AG09309 (cell line): ENCODE measurements at places on chromosomes 2 and 18.

DNA sequence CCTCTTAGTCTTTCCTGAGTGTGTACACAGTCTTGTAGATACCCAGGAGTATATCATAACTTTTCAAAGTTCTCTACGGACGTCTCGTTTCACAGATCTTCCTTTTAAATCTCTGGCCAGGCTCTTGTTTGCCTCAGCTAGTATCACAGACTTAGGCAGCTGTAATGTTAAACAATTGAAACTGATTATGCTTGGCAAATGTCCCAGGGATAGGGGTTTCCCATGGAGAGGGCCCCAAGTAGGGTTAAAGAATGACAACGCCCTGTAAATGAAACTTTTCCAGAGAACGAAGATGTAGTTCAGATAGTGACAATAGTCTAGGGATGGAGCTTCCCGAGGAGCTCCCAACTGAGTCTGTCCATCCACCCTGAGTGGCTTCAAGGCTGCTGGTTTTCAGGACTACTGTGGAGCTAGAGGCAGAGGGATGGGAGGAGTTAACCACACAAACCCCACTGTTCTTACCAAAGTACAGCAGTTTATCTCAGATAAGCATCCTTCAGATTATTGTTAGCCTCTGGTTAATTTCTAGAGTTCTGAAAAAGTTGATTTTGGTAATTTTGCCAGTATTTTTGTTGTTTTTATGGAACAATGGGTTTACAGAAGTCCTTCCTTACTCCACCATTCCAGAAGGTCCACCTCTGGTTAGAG lies 9.1 kb downstream of the NEURL3 start:
- DNase-seq = no peak

DNA sequence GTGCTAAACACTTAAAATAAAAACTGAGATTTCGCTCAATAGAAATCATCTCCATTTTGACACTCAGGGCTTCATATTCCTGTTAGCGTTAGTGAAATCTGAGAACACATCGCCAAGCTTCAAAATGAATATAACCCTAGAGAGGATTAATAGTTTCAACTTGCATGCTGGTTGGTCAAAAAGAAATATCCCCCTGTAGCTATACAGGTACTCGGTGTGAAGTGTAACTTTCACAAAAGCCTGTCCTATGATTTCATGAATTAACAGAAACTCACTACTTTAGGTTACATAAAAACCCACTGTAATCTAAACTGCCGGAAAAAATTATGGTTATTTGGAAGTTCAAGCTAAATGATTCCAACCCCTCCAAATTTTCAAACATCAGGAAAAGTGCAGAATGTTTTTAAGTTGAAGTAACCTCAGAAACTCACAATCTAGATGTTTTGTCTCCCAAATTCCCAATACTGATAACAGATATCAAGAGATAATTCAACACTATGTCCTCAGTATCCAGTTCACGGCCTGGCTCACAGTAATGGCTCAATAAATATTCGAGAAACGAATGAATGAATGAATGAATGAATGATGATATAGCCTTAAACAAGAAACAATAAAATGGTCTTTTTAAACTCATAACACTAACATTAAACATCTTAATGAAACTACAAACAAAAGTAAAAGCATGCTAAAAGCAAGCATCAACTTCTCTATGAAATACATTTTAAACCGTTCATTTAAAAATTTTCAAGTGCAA lies 2.5 kb downstream of the TLK1 start:
- DNase-seq = no peak

DNA sequence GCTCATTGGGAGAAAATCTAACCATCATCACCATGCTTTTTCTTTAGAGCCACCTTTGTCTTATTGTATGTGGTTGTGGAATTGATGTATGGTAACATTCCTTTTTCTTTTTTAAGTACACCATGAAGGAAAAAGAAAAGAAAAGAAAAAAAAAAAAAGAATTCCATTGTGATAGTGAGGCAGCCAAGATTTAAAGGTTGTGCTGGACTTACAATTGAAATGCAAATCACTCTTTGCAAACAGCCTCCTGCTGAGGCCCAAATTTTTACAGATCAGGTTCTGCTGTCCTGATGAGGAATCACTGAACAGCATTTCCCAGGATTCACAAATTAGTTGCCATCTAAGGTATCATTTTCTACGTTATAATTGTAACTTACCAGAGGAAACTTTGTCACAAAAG lies 1101.0 kb upstream of the FANCL start:
- DNase-seq = no peak

- no peak for DNase-seq
Observed at GRCh38 chr2:186822323-186822722, 26.6 kb downstream of the ZSWIM2 start.

- DNase-seq = no peak
Observed at GRCh38 chr2:74029714-74030397, 45.1 kb downstream of the TET3 start.

DNA sequence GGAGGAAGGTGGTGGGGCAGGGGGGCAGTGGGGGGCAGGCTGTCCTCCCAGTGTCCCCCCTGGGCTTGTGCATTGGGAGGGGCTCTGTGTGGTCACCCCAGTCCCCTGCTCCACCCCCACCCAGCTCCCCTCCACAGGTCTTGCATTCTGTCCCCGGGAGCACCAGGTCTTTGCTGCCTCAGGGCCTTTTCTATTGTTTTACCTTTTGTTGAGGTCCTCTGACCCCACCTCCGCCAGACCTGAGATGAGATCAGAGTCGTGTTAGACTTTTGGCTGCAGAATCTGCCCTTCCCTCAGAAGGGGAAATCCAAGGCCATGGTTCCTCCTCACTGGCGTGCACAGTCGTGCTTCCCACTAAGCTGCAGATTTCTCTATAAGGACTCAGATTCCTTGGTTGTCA lies 20.8 kb downstream of the ATG4B start:
- DNase-seq = no peak

DNA sequence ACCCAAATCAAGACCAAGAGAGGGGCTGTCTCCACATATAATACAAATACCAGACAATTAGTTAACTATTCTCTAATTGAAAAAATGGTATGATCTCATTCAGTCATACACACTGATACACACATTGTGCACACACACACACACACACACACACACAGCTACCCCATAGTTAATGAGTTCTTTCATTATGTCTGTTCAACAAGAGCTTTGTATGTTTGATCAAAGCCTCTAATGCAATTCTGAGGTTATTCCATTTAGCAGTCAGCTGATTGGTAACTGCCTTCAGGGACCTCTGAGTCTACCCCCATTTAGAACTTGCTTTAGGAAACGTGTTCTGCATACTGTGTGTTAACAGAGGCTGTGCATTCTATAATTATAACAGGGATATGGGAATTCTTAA lies 741.4 kb upstream of the LRRTM4 start:
- DNase-seq = no peak

GRCh38 chr18:77132369-77133050 lies at the start of gene MBP:
Gene MBP, minus strand, starts transcription at chr18:77132783. Its CDS starts 27,522 bp downstream, at chr18:77105261.
- no peak for DNase-seq

GRCh38 chr2:31107591-31108300 lies 30.5 kb downstream of the GALNT14 start:
- no peak for DNase-seq

- DNase-seq = no peak
Observed at GRCh38 chr2:181632733-181633401, 24.0 kb downstream of the CERKL start.

DNA sequence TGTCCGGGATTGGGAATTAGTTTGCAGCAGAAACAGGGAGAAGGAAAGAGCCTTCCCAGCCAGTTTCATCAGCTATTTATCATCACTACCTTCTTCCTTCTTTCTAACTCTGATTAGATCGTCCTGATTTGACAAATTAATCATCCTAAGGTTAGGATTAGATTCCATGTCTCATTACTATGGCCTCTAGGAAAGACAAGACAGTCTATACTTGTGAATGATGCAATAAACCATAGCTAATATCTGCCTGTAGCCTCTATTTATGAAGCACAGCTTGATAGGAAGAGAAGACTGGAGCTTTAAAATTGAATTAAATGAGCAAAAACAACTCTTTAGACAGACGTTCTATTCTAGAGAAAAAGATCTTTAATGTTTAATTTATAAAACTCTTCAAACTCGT lies 25.2 kb upstream of the FRZB start:
- DNase-seq = no peak

GRCh38 chr2:118056165-118056534 lies 32.1 kb upstream of the INSIG2 start:
- DNase-seq = no peak

GRCh38 chr18:3649633-3650426 lies 199.9 kb downstream of the TGIF1 start:
- DNase-seq = peak; percentile 46

GRCh38 chr2:177998006-177998405 lies 74.6 kb downstream of the PDE11A start:
- peak; percentile 60 for DNase-seq

- no peak for DNase-seq
Observed at GRCh38 chr2:226694149-226694548, 105.5 kb downstream of the IRS1 start.

GRCh38 chr2:218010140-218010983 lies 7.6 kb upstream of the TNS1 start:
- DNase-seq = no peak

DNA sequence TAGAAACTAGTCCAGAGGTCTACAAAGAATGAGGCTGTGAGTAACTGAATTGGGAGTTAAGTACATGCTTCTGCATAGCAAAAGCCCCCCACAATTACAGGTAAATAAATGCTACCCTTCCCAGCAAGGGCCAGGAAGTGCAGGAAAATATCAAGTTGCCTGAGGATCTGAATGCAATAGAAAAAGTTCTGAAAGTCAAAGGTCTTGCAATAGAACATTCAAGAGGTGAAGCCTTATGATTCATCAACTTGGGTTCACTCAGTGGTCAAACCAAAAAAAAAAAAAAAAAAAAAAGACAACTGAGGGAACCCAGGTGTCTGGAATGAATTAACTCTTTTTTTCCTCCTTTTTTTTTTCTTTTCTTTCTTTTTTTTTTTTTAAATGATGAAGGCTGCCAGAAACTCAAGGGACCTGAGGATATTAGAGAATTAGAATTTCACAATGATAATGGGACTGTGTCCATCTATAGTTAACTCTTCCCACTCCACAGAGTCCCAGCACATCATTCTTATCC lies 42.9 kb upstream of the RFX8 start:
- DNase-seq = no peak

DNA sequence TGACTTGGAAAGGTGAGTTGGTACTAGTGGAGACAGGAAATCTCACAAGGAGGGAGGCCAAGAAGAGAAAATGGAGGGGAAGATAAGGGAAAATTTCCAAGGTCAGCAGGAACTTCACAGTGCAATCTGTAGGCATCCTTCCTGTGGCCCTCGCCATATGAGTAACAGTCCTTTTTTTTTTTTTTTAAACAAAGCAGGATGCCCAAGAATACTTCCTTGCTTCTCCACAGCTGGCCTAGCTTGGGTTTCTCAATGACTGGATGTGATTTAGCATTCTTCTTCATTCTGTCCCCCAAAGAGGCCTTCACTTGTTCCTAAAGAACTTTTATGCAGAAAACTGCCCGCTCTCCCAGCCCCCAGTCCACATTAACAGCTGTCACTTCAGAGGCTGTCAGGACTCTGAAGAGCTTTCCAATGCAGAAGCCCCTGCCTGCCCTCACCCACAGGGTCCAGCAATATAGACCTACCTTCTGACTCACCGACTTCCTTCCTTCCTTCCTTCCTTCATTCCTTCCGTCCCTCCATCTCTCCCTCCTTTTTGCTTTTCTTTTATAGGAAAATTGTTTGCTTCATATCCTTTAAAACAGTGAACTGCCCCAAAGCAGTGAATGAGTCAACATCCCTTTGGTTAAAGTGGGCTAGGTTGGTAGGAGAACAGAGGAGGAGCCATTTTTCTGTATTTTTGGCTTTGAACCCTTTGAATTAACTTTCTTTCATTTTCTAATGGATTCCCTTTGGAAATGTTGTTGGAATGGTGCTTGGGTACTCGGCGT lies 172.0 kb downstream of the MGAT5 start:
- no peak for DNase-seq

GRCh38 chr2:121722479-121722878 lies 14.2 kb downstream of the NIFK start:
- DNase-seq = peak; percentile 28

GRCh38 chr2:9380702-9381628 lies 42.4 kb downstream of the ITGB1BP1 start:
- peak; percentile 81 for DNase-seq

DNA sequence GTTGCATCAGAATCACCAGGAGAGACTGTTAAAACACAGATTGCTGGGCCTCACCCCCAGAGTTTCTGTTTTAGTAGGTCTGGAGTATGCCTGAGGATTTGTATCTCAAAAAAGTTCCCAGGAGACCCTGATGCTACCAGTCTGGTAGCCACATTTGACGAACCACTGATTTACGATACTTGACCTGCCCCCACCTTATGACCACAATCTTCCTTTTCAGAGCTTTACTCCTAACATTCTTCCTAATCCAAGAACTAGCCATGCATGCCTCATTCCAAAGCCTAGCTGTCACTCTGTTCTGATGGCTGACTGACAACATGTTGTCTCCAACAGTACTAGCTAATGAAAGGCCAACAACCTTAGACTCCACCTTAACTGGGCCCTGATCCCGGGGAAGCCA lies 191.4 kb downstream of the MBD2 start:
- DNase-seq = no peak

- DNase-seq = no peak
Observed at GRCh38 chr2:111711270-111711669, 172.7 kb downstream of the ANAPC1 start.

- DNase-seq = no peak
Observed at GRCh38 chr18:46408334-46408987, 248.6 kb downstream of the LOXHD1 start.

DNA sequence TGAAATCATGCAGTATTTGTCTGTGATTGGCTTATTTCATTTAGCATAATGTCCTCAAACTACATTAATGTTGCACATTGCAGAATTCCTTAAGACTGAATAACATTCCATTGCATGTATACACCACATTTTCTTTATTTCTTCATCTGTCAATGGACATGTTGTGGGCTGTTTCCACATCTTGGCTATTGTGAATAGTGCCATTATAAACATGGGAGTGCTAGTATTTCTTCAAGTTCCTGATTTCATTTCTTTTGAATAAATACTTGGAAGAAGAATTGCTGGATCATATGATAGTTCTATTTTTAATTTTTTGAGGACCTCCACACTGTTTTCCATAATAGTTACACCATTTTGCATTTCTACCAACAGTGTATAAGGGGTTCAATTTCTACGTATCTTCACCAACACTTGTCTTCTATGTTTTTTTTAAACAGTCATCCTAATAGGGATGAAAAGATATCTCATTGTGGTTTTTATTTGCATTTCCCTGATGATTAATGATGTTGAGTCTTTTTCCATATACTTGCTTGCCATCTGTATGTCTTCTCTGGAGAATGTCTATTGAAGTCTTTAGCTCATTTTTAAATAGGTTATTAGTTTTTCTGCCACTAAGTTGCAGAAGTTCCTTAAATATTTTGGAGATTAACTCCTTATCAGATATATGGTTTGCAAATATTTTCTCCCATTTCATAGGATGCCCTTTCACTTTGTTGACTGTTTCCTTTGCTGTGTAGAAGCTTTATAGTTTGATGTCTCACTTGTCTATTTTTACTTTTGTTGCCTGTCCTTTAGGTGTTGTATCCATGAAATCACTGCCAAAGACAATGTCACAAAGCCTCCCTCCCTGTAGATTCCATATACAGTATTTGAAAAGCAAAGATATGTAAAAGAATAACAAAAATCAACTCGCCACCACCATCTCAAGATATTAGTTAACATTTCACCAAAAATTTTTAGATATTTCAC lies 14.6 kb downstream of the FBXO11 start:
- no peak for DNase-seq
